ENCODE measurements at places on chromosomes 16 and 17. TPM values are rescaled to one million over a fixed set of nuclear protein-coding genes. Genes with fewer than 3 reads are reported as not detected.
A peak's percentile ranks its signal among the peaks of the same experiment; 100 is the strongest.

- no peaks in the 10 kb centered on the region for H3K4me1 ChIP-seq
- H3K27ac ChIP-seq: no peak overlapping the region
- H3K27me3 ChIP-seq: no peaks in the 10 kb centered on the region
- no peak overlapping the region for H3K4me3 ChIP-seq
- no peaks in the 10 kb centered on the region for H3K36me3 ChIP-seq
Observed at GRCh38 chr16:14193316-14193871, 122.3 kb downstream of the MRTFB start.

DNA sequence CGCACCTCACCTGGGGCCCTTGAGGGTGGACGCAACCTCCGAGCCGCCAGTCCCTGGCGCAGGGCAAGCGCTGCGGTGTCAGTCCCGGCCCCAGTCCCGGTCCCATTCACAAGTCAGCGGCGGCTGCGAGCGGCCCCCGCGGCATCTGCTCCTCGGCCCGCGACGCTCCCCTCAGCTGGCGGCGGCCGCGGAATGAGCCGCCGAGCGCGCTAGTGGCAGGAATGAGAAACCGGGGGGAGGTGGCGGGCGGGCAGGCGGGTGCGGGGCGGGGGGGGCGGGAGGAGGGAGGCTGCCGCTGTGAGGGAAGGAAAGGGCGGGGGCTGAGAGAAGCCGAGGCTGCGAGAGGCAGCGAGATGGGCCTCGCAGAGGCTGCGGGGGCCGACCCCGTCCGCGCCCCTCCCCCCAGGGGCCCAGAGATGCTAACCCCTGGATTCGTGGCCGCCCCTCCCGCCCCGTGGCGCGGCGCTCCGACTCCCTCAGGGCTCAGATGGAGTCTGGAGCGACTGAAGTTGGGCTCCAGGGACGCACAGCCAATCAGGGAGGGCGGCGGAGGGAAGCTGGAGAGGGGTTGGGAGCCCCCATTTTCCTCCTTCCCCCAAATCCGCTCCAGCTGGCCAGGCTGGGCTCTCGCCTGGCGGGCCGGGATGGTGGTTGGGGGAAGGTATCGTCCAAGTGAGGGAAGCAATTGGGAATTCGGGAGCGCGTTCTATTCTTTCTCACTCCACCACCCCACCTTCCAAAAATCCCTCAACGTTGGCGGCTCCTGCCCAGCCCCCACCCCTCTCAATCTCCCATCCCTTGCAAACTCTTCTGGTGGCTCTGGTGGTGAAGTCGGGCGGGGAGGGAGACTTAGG, at the start of gene CDH11:
CDH11 (minus strand) TSS at position 194 of the 854 bp plus-strand sequence. CDS start 117,194 bp downstream, outside the sequence.
- no peaks in the 10 kb centered on the region for H3K36me3 ChIP-seq
- H3K4me3 ChIP-seq: peak within 1 kb of the TSS; percentile 89
- peak within 1 kb of the TSS; percentile 96 for H3K27ac ChIP-seq
- DNase-seq: peak; percentile 51
- peaks cover 33% of the 10 kb centered on the region for H3K27me3 ChIP-seq
- peaks cover 3% of the 10 kb centered on the region for H3K4me1 ChIP-seq

DNA sequence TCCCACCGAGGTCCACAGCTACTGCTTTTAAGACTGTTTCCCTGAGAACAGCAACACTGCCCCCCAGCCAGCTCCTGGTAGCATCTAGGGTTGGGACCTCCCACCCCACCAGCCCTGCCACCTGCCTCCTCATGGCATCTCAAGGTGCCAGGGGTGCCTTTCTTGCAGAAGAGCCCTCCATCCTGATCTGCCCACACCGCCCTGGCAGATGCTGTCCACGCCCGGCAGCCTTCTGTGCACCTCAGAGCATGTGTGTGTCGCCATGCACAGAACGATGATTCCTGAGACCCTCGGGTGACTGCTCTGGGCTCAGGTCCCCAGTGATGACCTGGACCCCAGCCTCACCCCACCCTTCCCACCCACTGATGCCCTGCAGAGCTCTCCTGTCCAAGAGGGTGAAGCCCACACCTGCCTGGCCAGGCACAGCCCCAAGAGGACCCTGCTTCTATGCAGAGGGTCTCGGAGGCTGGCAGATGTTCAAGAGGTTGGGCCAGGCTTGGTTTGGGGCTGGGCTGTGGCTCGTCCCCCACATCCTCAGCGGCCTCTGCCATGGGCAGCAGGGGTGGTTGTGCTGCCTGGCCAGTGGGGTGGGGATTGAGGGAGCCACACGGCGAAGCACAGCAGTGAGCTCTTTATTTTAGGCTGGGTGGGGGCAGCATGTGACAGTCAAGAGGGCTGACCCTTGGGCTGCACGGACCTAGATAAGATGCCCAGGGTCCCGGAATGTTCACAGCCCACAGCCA, 5.2 kb upstream of the SPATA2L start:
- H3K27ac ChIP-seq: no peak overlapping the region
- no peaks in the 10 kb centered on the region for H3K27me3 ChIP-seq
- H3K36me3 ChIP-seq: no peaks in the 10 kb centered on the region
- H3K4me1 ChIP-seq: no peaks in the 10 kb centered on the region
- H3K4me3 ChIP-seq: no peak overlapping the region

DDX19B gene
- 39.5 TPM for total RNA-seq

ZNF768 gene
- total RNA-seq: 33.2 TPM

DNA sequence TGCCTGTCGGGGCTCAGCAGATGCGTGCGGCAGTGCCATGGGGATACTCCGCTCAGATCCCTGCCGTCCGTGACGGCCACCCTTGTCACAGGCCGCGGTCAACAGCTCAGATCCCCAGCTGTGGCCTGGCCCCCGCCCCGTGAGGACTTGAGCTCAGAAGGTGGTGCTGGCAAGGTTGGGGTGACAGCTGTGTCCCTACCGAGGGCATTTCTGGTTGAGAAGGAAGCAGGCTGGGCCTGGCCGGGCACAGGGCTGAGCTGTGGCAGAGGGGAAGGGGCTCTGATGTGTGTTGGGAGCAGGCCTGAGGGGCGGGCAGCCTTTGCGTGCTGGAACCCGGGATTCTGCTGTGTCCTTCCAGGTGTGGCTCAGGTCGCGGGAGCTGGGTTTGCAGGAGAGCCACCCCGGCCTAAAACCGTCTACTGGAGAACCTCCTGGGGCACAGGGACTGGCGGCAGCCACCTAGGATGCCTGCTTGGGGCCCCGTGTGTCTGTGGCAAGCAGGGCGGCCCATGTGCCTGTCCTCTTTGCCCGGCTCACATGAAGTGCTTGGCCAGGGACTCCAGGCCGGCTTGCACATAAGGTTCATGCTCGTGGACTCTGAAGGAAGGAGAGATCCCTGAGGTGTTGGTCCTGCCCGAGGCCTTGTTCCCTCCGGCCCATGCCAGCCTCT, 5.1 kb downstream of the UBE2I start:
- H3K27me3 ChIP-seq: no peaks in the 10 kb centered on the region
- no peak overlapping the region for H3K27ac ChIP-seq
- H3K4me3 ChIP-seq: no peak overlapping the region
- peaks cover 18% of the 10 kb centered on the region for H3K4me1 ChIP-seq

ABCC12 gene
- 0.15 TPM for total RNA-seq

DNA sequence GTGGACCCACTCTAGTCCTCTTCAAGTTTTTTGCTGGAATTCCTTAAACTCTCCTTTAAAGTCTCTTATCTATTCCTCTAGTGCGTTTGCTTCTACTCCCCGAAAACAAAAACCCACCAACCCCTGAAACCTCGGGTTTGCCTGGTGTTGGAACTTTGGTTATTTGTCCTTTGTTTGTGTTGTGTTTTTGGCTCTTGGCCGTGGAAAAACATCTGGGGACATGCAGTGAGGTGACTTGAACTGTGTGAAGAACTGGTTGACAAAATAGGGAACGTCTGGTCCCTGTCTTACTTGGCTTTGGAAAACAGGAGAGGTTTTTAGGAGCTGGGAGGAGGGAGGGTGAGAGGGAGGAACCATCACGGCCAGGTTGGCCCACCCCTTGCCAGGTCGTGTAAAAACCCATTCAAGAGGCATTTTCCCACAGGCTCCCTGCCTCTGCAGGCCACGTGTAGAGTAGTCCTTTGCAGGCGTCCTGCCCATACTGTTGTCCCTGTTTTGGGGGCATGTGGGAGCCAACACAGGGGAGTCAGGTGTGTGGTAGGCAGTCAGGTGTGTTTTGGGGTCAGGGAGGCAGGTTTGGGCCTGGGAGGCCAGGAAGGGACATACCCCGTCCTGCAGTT, 169.3 kb downstream of the RAB11FIP4 start:
- H3K36me3 ChIP-seq: no peaks in the 10 kb centered on the region
- H3K27ac ChIP-seq: peak overlapping the region; percentile 97
- no peak for DNase-seq
- peaks cover 9% of the 10 kb centered on the region for H3K4me1 ChIP-seq

GRCh38 chr17:40151414-40151963, 11.2 kb downstream of the CASC3 start:
- no peaks in the 10 kb centered on the region for H3K4me1 ChIP-seq
- DNase-seq: no peak
- no peak overlapping the region for H3K27ac ChIP-seq
- H3K27me3 ChIP-seq: no peaks in the 10 kb centered on the region
- H3K36me3 ChIP-seq: no peaks in the 10 kb centered on the region

- no peak for DNase-seq
- H3K27me3 ChIP-seq: no peaks in the 10 kb centered on the region
- peak overlapping the region; percentile 43 for H3K27ac ChIP-seq
- H3K4me3 ChIP-seq: no peak overlapping the region
Observed at GRCh38 chr16:69404275-69404805, 18.5 kb upstream of the TERF2 start.

GRCh38 chr17:72853440-72854415, 238.8 kb downstream of the SLC39A11 start:
- no peak overlapping the region for H3K27ac ChIP-seq
- no peaks in the 10 kb centered on the region for H3K27me3 ChIP-seq
- no peaks in the 10 kb centered on the region for H3K4me1 ChIP-seq
- DNase-seq: no peak
- H3K4me3 ChIP-seq: no peak overlapping the region

DNA sequence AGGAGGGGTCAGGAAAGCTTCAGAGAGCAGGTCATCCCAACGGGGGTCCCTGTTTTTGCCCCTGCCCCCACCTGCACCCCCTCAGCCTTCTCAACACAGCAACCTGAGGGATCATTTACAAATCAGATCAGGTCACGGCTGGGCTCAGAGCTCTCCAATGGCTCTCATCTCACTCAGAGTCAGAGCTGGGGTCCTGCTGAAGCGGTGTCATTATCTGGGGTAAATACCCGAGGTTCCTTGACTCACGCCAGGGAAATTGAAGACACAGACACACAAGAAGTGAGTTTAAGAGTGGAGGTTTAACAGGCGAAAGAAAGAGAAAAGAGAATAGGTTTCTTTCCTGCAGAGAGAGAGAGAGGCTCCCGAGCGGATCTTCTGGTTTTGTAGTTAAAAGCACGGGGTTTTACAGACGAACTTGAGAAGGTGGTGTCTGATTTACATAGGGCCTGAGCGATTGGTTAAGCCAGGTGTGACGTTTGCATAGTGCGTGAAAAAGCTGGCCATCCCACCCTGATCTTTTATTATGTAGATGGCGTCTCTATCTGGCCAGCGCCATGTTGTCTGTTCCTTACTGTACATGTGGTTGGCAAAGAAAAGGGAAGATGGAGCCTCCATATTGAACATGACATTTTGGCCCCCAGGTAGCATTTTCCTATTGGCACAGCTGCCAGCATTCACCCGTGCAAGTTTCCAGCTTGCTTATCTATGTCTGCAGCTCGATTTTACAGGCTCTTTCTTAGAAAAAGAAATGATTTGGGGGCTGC, 51.4 kb downstream of the WSB1 start:
- H3K4me3 ChIP-seq: no peak overlapping the region
- no peaks in the 10 kb centered on the region for H3K27me3 ChIP-seq
- no peak for DNase-seq
- H3K36me3 ChIP-seq: no peaks in the 10 kb centered on the region
- H3K27ac ChIP-seq: peak overlapping the region; percentile 7

GRCh38 chr16:14354561-14355351, 275.3 kb downstream of the PARN start:
- no peak overlapping the region for H3K27ac ChIP-seq
- H3K4me3 ChIP-seq: peak overlapping the region; percentile 7
- no peaks in the 10 kb centered on the region for H3K27me3 ChIP-seq
- DNase-seq: no peak
- no peaks in the 10 kb centered on the region for H3K4me1 ChIP-seq

IRF8 gene
- 16.7 TPM for total RNA-seq

- no peak overlapping the region for H3K27ac ChIP-seq
- H3K27me3 ChIP-seq: no peaks in the 10 kb centered on the region
- H3K4me1 ChIP-seq: no peaks in the 10 kb centered on the region
- H3K36me3 ChIP-seq: no peaks in the 10 kb centered on the region
Observed at GRCh38 chr16:5319799-5320198, 222.2 kb upstream of the EEF2KMT start.

- peak overlapping the region; percentile 63 for H3K4me3 ChIP-seq
- H3K27me3 ChIP-seq: no peaks in the 10 kb centered on the region
- DNase-seq: no peak
- no peaks in the 10 kb centered on the region for H3K36me3 ChIP-seq
- H3K4me1 ChIP-seq: peaks cover 21% of the 10 kb centered on the region
Observed at GRCh38 chr17:82296511-82297279, 20.7 kb downstream of the CD7 start.

- peak within 1 kb of the TSS; percentile 86 for H3K27ac ChIP-seq
- H3K4me1 ChIP-seq: peaks cover 10% of the 10 kb centered on the region
- peak; percentile 72 for DNase-seq
- H3K4me3 ChIP-seq: peak within 1 kb of the TSS; percentile 81
Observed at GRCh38 chr17:50425682-50426471, at the start of gene ACSF2. ACSF2 (plus strand) TSS chr17:50426218; CDS start chr17:50426262, 44 bp downstream.

- no peak for DNase-seq
- H3K4me1 ChIP-seq: no peaks in the 10 kb centered on the region
- H3K4me3 ChIP-seq: no peak overlapping the region
- H3K27ac ChIP-seq: no peak overlapping the region
- no peaks in the 10 kb centered on the region for H3K27me3 ChIP-seq
Observed at GRCh38 chr16:84379008-84379708, 10.8 kb downstream of the ATP2C2 start.

- H3K27ac ChIP-seq: no peak overlapping the region
- no peak overlapping the region for H3K4me3 ChIP-seq
- no peak for DNase-seq
Observed at GRCh38 chr16:56824331-56824730, 40.7 kb upstream of the SLC12A3 start.

TP53TG3 gene
- 0.32 TPM for total RNA-seq

- no peaks in the 10 kb centered on the region for H3K4me1 ChIP-seq
- no peaks in the 10 kb centered on the region for H3K27me3 ChIP-seq
- DNase-seq: no peak
- H3K4me3 ChIP-seq: no peak overlapping the region
- H3K27ac ChIP-seq: peak overlapping the region; percentile 81
- no peaks in the 10 kb centered on the region for H3K36me3 ChIP-seq
Observed at GRCh38 chr16:75341564-75342307, 90.3 kb upstream of the BCAR1 start.

DNA sequence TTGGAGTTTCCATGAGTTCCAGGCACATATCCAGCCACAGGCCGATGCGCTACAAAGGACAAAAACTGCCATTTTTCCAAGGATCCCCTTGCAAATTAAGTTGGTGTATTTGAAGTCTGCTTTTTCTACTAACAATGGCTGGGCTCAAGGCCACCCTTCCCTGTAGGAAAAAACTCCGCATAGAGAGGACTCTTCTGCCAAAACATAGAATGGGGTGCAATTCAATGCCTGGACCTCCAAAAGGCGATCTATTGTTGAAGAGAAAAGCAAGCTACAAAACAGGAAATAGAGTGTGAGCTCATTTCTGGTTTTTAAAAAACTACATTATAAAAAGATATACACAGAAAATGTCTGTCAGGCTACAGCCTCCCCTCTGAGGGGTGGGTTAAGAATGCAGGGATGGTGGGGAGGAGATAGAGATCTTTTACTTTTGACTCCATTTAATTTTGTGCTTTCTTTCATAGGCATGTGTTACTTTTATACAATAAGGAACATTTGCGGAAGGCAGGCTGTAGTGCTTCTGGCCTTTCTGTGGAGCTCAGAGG, 22.9 kb upstream of the PRSS54 start:
- no peaks in the 10 kb centered on the region for H3K27me3 ChIP-seq
- no peak overlapping the region for H3K4me3 ChIP-seq
- no peaks in the 10 kb centered on the region for H3K4me1 ChIP-seq
- H3K36me3 ChIP-seq: no peaks in the 10 kb centered on the region
- no peak overlapping the region for H3K27ac ChIP-seq

Measured in breast epithelium (tissue), 4 donors.